Stimulated activated CD4-positive, alpha-beta T cell treated with anti-CD3 and anti-CD28 coated beads, Interleukin-15, amount 100 ng/mL, for 1 hour (primary cell): ENCODE measurements at places on chromosomes 7 and 10.

- no peak for DNase-seq
These were observed 98.5 kb upstream of the RAB11FIP2 start for GRCh38 chr10:118145256-118145655.

DNA sequence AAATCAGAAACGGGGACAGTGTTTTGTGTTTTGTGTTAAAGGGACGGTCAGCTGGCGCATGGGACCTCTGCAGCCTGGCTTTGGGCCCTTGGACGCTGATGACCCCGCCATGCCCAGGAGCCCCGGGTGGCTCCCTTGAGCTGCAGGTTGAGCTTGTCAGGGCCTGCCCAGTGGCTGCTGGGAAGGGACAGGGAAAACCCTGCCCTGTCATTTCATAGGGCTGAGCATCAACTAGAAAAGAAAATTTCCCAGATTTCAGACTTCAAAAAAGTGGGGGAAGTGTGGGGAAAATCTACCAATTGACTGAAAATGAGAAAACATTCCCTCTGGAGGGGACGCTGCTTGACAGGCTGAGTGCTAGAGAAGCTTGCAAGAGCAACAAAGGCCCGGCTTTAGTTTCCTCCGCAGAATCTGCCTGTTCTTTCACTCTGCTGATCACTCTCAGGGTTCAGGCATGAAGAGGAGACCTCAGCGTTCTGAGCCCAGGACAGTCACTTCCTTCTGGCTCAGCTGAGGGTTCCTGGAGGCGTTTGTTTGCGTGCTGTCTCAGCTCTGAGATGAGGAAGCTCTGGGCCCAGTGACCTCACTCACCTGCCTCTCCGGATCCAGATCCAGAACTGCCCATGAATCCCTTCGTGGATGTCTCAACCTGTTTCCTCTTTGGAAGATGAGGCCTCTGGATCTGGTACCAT lies 18.6 kb upstream of the DNAJB6 start:
- DNase-seq: no peak

- DNase-seq: no peak
These were observed 3.5 kb upstream of the NAMPT start for GRCh38 chr7:106288263-106288662.

- DNase-seq: no peak
These were observed 10.6 kb upstream of the BPGM start for GRCh38 chr7:134636008-134636449.

GRCh38 chr10:67783606-67784294 lies 54.2 kb downstream of the DNAJC12 start:
- no peak for DNase-seq

DNA sequence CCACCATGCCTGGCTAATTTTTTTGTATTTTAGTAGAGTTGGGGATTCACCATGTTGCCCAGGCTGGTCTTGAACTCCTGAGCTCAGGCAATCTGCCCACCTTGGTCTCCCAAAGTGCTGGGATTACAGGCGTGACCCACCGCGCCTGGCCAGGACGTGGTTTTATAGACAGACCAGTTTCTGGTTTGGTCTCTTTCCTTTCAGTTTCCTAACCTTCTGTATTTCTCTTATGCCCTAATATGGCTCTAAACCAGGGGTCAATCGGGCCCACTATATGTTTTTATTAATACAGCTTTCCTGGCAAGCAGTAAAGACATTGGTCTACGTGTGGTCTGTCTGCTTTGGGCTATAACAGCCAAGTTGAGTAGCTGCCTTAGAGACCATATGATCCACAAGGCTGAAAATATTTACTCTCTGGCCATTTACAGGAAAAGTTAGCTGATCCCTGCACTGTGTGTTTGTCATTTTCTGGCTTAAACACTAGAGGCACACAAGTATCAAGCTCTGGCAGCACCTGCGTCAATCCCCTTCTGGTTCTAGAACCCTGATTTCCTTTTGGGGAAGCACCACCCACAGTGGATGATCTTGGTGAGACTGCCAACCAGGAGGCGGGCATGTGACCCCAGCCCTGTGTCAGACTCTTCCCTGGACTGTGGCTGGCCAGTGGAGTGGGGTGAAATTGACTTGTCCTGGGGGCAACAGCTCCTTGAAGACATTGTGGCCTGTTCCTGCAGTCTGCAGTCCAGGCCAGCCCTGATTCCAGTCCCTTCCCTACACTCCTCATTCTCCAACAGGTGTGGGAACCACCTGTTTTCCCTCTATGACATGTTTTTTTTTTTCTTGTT lies 497.2 kb downstream of the PLXNA4 start:
- DNase-seq: no peak

- no peak for DNase-seq
These were observed 35.1 kb downstream of the SEM1 start for GRCh38 chr7:96674565-96674964.

DNA sequence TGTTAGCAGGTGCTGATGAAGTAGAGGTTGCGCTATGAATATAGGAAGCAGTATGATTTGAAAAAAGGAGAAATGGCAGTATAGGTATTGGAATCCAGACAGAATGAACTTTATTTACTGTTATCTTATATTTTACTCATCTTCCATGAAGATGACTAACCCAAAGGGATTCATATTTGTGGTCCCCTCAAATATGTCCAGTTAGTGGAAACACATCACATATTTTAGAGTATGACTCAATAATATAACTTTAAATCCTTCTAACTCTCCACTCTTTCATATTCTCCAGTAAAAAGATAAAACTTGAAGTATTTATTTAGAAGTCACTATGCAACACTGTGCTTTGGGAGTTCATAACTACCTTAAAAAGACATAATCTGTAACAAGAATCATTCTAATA lies 286.5 kb upstream of the LRRTM3 start:
- no peak for DNase-seq

DNA sequence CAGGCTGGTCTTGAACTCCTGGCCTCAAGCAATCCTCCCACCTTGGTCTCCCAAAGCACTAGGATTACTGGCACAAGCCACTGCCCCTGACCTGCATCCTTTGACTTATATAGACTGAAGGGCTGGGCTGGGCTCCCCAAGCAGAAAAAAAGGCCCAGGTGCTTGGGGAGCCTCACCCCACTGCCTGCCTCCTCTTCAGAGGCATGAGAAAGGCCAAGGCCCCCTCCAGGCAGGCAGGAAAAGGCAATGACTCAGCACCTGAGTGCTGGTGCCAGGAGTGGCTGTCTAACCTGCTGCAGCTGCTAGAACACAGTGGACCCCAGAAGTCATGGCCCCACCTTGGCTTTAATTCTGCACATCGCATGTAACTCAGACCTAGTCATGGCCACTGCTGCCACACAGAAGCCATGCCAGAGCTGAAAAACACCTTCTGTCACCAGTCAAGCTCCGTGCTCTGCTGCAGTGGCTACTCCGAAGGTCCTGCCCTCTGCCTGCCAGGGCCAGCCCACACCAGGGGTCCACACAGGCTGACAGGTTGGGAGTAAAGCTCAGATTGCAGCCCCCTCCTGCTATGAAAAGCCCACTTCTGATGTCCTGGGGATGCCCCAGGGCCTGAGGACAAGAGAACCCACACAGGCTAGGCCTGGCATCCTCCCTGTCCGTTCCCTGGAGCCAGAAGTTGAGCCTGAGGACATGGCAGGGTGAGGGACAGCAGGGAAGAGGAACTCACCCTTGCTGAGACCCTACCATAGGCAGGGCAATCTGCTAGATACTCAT lies 48.5 kb downstream of the GRID1 start:
- no peak for DNase-seq

DNA sequence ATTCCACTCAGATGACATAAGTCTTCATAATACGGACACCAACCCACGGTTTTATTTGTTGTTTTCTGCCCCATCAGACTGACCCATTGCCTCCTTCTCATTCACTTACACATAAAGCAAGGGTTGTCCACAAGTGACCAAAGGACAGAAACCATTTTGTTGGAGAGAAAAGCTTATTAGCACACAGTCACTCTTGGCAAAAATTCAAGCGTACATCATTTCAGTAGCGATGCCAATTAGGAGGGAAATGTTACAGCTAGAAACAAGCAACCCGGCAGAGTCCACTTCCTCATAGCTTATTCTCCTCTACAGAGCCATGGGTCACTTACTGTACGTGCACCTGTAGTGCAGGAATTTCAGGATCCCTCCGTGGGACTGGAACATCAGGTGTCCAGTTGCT lies 23.0 kb downstream of the ABLIM1 start:
- no peak for DNase-seq

DNA sequence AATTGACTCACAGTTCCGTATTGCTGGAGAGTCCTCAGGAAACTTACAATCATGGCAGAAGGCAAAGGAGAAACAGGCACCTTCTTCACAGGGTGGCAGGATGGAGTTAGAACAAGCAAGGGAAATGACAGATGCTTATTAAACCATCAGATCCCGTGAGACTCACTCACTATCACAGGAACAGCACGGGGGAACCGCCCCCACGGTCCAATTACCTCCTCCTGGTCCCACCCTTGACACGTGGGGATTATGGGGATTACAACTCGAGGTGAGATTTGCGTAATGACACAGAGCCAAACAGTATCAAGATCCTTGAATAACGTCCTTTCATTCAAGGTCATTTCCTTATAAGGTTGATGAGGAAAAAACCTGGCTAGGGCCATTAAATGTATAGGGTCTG lies 176.6 kb downstream of the TPK1 start:
- no peak for DNase-seq

DNA sequence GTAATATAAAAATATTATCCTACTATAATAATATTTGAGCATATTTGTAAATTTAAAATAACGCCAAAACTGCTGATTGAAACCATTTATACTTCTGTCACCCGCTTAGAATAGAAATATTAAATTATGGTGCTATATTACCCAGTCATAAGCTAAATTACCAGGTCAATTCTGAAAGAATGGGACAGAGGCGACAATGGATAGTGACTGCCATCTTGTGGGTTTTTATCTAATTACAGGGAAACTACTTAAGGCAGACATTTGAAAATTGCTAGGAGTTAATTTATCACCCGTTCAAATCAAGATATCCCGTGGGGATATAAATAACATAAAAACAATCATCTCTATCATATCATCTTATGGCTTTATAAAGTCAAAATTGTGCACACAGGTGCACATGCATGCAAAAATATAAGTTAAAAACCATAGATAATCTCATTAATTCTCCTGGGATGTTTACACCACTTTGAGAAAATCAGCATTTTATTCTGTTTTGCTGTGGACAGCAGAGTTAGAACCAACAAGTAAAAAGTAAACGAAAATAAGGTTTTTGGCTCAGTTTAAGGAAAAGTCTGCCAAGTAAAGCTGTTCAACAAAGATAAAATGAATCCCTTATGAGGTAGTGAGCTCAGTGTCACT lies 41.3 kb upstream of the HPSE2 start:
- no peak for DNase-seq

DNA sequence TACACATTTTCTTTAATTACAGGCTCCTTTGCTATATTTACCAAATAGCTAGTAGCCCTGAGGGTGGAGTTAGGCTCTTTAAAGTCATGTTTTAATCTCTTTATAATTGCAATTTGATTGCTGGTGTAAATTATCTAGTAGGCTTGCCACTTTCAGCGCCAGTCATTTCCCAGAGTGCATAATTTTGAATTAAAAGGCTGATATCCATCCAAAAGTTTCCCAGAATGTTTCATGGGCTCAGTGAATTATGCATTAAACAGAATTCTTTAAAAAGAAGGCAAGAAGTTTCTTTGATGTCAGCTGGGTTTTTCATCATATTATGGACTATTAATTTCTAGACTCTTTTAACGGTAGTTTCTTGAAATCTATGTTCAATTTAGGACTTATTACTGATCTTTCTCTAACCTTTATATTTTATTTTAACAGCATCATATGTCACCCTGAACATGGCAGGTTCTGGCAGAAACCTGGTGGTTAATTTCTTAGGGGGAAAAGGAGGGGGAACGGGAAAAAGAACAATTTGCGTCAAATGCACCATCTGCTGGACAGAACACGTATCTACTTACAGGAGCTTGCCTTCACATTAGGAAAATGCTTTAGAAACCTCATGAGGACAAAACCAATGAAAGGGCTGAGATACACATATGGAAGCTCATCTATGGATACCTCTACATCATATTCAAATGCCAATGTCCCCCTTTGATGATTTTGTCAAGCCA lies 171.1 kb downstream of the GRM3 start:
- DNase-seq: no peak

GRCh38 chr10:10421071-10421470 lies 596.6 kb upstream of the CELF2 start:
- DNase-seq: no peak

- no peak for DNase-seq
These were observed 82.2 kb downstream of the VOPP1 start for GRCh38 chr7:55490099-55490498.

DNA sequence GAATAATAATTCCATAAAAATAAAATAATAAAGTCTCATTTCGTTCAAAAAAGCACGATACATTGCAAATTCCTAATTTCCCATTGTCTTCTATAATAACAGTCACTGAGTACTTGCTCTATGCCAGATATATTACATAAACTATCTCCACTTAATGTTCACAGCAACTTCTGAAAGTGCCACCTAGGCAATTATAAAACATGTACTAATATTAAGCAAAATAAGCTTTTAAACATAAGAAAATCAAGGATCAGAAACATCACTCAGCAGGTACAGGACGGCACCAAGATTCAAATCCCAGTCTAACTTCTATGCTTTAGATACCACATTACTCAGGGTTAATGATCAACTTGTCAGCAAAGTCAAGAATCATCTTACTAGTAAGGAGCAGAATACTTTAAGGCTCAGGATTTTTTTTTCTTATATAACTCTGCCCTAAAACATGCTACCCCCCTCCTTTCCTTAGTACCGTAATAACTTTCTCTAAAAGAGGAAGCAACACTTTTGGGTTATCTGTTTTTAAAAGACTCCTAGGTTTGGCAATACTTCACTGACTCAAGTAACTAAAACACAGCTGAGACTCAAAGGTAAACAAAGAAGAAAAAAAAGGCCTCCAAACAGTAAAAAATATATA lies 51.3 kb downstream of the USP6NL start:
- DNase-seq: no peak

DNA sequence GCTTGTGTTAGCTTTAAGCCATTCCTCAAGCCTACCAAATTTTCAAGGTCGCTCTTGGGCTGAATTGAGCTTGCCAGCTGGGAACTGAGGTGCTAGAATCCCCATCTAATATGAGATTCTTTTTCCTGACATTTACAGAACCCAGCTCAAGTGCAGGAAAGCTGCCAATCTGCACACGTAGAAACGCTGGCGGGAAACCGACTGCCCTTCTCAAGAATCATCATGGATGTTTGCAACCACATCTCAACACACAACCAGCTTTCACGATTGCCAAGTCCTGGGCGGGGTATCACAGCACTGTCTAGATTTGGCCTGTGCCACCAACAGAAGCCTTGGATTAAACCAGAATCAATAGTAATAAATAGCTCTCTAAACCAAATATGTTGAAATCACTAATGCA lies 203.7 kb downstream of the DIP2C start:
- DNase-seq: no peak

- no peak for DNase-seq
These were observed 176.7 kb downstream of the EMX2 start for GRCh38 chr10:117718986-117719920.

DNA sequence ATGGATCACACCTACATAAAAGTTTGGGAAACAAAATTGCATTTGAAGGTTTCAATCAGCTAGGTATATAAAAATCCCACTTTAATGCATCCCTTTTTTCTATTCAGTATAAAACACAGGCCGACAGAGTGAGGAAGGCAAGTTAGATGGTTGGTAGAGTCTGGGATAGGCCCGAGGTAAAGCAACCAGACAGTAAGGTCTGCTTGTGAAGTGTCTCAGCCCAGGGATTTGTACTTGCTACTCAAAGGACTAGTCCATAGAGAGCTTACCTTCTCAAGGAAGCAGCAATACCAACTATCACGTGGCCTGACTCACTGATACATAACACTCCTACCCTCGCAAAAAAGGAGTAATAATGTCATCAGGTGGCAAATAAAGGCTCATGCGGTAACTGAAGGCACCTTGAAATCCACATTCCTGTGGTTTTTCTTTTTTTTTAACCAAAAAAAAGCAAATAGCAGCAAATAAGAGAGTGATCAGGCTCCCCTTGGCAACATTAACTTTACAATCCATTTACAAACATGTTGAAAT lies 56.2 kb upstream of the ATP6V0A4 start:
- DNase-seq: no peak
